ENCODE measurements at places on chromosomes 1 and 21. TPM values are rescaled to one million over a fixed set of nuclear protein-coding genes. Genes with fewer than 3 reads are reported as not detected.

Gene GUCA2A
- total RNA-seq: not detected

Gene PTGS2
- 1.6 TPM for total RNA-seq

Gene KRTAP19-1
- not detected for total RNA-seq

Gene PLA2G2F
- not detected for total RNA-seq

Gene AMY1B
- total RNA-seq: not detected

All from diencephalon (tissue), 1 donor.